Immature natural killer cell (primary cell): ENCODE measurements at places on chromosomes 2 and 18. TPM values are rescaled to one million over a fixed set of nuclear protein-coding genes. Genes with fewer than 3 reads are reported as not detected.

GRCh38 chr18:73023975-73024374 lies 156.2 kb upstream of the NETO1 start:
- DNase-seq: no peak

DNA sequence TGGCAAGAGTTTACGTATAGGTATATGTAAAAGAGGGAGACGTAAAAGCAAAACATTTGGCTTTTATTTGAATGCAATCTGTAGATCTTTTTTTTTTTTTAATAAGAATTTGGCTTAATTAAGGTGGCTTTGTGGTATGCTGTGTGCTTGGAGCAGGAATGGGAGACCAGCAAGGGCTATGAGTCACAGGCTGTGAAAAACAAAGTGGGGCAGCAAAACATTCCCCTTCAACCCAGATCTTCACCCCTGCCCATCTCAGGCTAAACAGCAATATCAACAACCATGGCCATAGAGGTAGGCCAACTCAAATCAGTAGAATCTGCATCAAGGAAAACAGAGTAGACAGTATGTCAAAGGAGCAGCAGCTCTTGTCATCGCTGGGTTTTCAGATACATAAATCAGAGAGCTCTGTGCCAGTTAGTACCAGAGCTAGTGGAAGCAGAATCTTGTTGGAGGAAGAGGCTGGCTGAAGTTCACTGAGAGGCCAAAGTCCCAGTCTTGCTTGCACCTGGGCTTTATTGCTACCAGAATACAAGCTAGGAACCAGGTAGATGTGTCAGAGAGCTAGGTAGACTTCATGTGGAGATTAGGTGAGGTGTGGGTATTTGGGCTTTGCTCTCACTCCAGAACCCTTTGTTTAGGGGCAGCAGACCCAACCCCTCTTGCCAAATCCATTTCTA lies 191.5 kb upstream of the FANCL start:
- no peak for DNase-seq

DNA sequence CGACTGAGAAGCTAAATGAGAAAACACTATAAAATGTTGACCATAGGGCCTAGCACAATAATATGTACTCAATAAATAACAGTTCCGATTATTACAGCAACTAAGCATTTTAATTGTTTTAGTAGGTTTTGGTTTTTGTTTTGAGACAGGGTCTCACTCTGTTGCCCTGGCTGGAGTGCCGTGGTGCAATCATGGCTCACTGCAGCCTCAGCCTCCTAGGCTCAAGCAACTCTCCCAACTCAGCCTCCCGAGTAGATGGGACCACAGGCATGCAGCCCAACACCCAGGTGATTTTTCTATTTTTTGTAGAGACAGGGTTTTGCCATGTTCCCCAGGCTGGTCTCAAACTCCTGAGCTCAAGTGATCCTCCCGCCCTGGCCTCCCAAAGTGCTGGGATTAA lies 54.1 kb downstream of the ESCO1 start:
- no peak for DNase-seq

- DNase-seq: no peak
Observed at GRCh38 chr18:32884543-32884942, 111.7 kb upstream of the KLHL14 start.

GRCh38 chr2:236949089-236949905 lies 136.4 kb upstream of the COPS8 start:
- no peak for DNase-seq

GRCh38 chr18:79610461-79611039 lies 69.1 kb upstream of the CTDP1 start:
- no peak for DNase-seq

GRCh38 chr18:12346240-12346565 lies 30.8 kb downstream of the AFG3L2 start:
- no peak for DNase-seq

STEAP3 gene
- polyA plus RNA-seq: 0.83 TPM

VWA3B gene
- not detected for polyA plus RNA-seq
